Urinary bladder (tissue), 4 donors: ENCODE measurements at places on chromosomes 11 and 22.

DNA sequence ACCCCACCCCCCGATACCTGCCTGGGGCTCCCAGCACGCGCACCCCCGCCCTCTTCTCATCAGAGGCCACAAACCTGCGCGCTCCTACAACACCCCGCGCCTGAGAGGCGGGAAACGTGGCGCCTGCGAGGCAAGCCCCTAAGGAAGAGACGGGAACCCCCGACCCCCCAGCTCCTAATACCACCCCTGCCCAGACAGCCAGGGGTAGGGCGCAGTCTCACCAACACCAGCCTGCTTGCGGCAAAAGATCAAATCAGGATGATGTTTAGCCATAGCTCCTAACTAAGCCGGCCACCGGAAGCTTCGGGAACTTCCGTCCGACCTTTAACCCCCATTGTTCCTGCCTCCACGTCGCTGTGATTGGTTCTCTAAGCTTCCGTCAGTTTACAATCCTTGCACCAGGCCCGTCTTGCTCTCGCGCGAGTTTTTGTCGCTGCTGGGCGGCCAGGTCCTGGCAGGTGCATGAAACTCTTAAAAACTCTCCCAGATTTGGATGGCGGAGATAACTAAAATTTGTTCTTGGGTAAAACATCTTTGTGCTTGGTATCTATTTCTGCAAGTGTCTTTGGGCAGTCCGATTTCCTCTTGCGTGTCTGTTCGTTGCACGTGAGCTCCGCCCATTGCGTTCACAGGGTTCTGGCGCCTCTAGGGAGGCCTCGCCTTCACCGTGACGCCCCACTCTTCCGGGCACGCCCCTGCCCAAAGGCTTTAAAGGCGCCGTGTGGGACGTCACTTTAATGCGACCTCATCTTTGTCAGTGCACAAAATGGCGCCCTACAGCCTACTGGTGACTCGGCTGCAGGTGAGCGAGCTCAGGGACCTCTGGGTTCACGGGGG lies at the start of the genes ACO2 and PHF5A:
Gene ACO2 (plus strand): TSS at position 737 of the 837 bp plus-strand sequence. CDS start 30 bp downstream, at position 767.
Gene PHF5A (minus strand): TSS at position 312 of the 837 bp plus-strand sequence. CDS start 39 bp downstream, at position 273.
- peak; percentile 97 for DNase-seq

DNA sequence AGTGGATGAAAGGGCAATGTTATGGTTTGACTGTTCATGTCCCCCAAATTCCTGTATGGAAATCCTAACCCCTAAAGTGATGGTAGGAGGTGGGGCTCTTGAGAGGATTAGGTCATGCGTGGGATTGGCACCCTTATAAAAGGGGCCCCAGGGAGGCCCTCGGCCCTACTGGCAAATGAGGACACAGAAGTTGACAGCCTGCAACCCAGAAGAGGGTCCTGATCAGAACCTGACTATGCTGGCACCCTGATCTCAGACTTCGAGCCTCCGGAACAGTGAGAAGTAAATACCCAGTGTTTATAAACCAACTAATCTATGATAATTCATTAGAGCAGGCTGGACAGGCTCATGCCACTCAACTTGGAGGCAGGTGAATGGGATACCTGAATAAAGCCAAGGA lies 8.7 kb downstream of the IFITM10 start:
- DNase-seq = no peak

DNA sequence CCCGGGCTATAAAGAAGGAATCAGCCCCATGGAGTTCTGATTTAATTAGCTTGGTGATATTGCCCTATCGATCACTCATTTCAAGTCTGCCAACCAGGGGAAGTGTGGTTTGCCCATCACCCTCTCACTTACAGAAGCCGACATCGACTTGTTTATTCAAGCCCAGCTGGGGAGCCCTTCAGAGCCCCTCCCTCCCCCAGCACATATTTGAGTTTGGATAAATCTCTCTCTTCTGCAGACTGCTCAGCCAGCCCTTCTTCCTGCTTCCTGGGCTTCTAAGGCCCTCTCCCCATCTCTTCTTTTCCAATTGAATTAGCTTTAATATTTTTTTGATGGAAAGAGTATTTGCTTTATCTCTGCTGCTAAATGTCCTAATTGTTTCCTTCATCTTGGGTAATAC lies 299.0 kb downstream of the MIAT start:
- DNase-seq = no peak

DNA sequence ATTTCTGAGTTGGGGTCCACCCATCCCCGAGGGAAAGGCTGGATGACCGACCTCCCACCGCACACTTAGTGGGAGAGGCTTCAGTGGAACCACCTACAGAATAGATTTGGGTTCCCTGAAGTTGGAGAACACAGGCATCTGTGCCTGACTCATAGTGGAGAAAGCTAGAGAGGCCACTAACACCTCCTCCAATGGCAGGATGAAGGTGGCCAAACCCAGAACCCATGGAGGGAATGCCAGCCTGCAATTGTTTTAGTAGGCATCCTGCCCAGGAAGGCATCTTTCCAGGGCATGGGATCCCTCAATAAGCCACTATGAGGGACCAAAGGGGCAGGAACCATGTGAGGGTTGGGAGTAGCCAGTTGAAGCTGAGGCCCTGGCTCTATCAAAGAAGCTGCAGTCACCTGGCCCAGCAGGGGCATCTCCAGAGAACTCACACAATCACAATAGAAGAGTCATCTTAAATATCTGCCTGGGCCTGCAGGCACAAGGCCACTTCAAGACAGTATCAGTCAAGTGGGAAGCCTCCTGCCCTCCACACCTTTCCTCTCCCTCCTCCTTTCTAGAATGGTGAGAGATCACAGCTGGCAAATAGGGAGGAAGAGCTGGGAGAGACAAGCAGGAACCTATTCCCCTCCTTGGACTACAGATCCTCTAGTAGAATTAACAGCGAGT lies 124.1 kb upstream of the CSNK2A3 start:
- DNase-seq = no peak

DNA sequence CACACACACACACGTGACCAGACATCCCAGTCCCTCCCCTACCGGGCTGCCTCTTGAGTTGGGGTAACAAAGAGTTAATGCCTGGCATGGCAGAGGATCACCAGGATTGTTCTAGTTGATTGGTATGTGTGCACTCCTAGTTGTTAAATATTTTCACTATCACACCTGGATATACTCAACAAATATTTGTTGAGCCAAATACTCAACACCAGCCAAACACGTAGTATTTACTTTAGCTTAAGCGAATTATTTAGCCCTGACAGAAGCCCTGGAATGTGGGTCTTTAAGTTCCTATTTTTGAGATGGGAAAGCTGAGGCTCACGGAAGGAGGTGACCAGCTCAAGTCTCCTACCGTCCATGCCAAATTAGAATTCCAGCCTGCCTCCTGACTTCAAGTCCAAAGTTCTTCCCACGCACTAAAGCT lies 10.5 kb downstream of the CD3E start:
- no peak for DNase-seq

DNA sequence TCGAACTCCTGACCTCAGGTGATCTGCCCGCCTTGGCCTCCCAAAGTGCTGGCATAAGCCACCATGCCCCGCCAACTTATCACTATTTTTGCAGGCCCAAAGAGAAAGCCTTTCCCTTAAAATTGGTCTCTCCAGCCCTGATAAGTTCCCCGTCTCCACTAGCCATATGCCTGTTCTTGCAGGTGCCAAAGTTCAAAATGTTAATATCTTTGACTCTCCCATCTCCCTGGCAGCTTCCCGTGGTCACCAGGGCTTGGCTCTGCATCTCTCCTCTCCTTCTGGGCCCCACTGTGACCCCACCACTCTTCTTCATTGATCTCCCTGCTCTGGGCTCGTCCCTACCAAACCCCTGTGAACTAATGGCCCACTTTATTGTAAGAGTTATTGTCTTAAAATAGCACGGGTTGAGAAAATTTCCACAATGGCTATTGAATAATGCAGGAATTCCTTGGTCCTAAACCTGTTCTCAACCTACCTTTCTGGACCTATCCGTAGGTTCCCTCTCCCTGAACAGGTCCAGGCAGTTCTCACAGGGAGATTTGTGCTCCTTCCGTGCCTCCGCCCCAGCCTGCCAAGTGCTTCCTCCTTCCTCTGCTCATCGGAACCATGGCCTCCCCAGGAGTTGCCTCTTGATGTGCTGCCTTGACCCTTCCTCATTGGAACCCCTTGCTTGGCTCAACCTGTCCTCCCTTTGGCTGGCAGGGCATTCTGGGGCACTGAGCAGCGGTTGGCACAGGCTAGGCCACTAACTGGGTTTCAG lies 147.5 kb downstream of the DSCAML1 start:
- no peak for DNase-seq

- DNase-seq = no peak
Measured at GRCh38 chr22:48425091-48425506, 1402.6 kb downstream of the BRD1 start.

- DNase-seq = no peak
Measured at GRCh38 chr11:34881900-34882299, 34.3 kb downstream of the APIP start.

DNA sequence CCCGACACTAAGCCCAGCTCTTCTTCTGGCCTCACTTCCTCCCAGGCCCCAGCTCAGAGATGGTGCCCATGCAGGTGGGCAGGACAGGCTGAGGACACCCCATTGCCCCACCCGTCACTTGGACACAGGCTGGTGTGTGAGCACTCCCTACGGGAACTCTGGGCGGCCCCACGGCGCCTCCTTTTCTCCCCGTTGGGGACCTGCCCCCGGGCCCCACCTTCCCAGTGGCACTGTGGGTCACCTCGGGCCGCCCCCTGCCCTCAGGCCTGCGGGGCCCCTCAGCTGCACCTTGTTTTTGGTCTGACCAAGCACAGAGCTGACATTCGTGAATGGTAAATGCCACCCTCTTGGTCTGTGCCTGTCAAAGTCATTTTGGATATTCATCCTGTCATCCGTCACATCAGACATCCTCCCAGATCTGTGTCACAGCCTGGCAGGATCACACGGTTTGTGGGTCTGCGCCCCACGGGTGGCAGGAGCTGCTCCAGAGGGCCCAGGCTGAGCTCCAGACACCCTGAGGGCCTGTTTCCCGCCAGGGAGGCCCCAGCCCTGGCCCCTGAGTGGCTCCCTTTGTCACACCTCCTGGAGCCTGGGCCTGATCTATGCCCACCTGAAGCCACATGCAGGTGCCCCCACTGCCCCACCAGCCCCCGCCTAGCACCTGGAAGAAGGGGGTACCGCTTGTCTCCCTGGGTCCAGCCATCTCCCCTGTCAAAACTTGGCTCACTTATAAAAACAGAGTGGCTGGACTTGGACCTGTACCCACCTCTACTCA lies 1188.5 kb downstream of the BRD1 start:
- DNase-seq = no peak

GRCh38 chr11:58003036-58003435 lies 20.6 kb upstream of the OR9Q1 start:
- DNase-seq = no peak

GRCh38 chr11:28697920-28698827 lies 590.0 kb downstream of the METTL15 start:
- DNase-seq = no peak

GRCh38 chr11:78560153-78560552 lies 14.5 kb downstream of the NARS2 start:
- no peak for DNase-seq

- no peak for DNase-seq
Measured at GRCh38 chr11:87901341-87901740, 273.9 kb downstream of the RAB38 start.

- no peak for DNase-seq
Measured at GRCh38 chr22:34914846-34915245, 151.1 kb upstream of the ISX start.
